Cortex of kidney (tissue), 1 donor: ENCODE measurements at places on chromosomes 13 and 19.

DNA sequence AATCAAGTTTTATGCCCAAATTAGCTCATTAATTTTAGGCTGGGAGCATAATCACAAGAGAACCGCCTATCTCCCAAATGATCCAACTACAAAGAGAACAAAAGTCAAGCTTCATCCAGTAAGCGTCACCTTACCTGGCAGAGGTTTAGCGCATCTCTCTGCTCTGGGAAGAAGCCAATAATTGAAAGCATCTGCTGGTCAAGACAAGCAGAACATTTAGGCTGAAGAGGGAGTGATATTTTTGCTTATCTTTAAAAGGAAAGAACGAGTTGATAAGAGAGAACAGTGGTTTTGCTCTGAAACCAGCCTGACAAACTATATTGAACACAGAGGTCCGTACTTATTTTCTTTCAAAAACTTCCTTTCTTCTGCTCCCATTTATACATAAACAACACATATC lies 242.1 kb downstream of the ENOX1 start:
- no peak for DNase-seq

DNA sequence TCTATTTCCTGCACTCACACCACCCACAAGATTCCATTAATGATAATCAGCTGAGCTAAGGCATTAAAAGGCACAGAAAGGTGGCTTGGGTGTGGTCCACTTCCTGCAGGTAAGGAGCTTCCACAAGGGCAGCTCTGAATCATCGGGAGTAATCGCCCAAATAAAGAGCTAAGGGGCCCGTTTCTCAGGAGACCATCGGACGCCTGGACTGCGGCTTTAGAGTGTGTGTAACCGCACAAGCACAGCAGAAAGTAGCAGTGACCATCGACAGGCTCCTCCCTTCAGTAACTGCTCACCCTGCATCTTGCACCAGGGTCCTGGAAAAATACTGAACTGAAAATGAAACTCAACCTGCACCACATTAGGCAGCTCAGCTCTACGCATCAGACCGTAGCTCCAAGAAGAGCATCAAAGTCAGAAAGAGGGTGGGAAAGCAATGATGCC lies 6.0 kb downstream of the STK24 start:
- DNase-seq: no peak

GRCh38 chr19:1746401-1747284 lies 6.7 kb upstream of the ONECUT3 start:
- DNase-seq: no peak

DNA sequence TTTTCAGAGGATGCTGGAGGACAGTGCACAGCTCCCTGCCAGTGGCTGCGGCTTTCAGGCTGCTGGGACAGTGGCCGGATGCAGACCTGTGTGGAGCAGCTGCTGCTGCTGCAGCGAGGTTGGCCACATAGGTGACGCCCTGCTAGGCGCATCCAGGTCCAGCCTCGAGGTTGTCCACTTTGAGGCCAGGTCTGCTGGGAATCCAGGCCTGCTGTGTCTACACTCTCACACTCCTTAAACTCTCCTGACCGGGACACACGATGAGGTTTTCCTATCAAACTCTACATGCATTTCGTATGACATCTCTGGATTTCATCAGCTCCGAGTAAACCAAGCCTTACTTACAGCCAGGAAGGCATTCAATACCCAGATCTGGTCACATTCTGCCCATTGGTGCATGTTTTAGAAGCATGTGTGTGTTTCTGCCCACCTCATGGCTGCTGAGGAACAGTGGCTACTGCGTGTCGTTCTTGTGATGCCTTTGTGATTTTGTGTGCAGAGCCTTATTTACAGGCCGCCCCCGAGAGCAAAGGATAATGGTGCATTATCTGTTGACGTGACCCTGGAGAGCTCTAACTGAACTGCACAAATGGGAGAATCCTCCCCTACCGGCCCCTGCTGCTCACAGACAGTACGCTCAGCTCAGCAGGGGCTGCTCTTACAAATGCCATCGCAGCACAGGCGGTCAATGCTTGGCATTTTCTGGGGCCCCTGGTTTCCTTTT lies 12.3 kb upstream of the MCF2L start:
- DNase-seq: no peak
